ENCODE measurements at places on chromosomes 7 and 10.

DNA sequence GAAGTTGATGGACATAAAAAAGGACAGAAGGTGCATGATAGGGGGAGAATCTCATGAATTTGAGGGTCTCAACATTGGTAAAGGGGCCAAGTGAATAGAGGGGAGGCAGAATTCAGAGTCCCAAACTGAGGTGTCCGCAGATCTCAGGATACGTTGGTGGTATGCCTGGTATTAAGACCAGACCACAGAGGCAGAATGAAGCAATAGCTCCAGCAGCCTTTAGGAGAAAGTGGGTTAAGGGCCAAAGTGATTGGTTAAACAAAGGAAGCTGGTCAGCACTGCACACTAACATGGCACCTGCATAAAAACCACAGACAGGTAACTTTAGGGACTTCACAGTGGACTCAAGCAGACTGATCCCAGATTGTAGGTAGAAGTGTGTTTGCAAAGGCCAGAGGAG lies 37.5 kb downstream of the MEST start:
- no peak for DNase-seq

GRCh38 chr10:112875476-112876267 lies 74.4 kb upstream of the TCF7L2 start:
- no peak for DNase-seq

DNA sequence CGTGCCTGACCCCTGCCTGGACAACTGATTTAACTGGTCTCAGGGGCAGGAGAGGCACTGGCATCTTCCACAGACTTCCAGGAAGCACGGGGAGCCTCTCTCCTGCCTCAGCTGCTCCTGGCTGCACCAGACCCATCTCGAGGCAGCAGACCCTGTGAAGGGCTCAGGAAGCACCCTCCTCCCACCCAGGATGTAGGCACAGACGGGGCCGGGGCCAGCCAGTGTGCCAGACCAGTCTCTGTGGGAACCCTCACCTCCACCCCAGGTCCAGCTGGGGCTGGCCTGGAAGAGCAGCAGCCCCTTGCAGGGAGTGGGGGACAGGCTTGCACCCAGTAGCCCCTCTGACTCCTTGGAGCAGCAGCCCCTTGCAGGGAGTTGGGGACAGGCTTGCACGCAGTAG lies 56.3 kb downstream of the RASGEF1A start:
- no peak for DNase-seq

- peak; percentile 82 for DNase-seq
Measured at GRCh38 chr10:127922675-127923366, 15.9 kb downstream of the PTPRE start.

- peak; percentile 58 for DNase-seq
Measured at GRCh38 chr7:98870121-98870651, 372 bp upstream of the TMEM130 start.

GRCh38 chr7:112172870-112173567 lies 33.2 kb downstream of the DOCK4 start:
- peak; percentile 79 for DNase-seq
